Left renal pelvis (tissue), 4 donors: ENCODE measurements at places on chromosomes 7 and 10. TPM values are rescaled to one million over a fixed set of nuclear protein-coding genes. Genes with fewer than 3 reads are reported as not detected.
A peak's percentile ranks its signal among the peaks of the same experiment; 100 is the strongest.

DNA sequence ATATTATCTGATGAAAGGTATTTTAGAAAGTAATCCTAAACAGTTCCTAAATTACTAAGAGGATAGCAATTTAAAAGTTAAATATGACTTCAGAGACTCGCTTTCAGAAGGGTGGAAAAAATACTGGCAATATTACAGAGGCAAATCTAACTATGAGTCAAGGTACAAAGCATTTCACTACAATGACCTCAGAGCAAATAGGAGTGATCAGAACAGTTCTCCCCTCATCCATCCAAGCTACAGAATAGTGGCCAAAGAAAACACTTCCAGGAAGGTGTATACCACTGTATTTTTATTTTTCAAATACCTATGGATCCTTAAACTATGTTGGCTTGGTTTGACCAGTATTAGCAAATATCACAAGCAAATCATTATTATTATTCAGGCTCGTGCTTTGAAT lies 112.8 kb upstream of the ODAD2 start:
- no peak for DNase-seq

DNA sequence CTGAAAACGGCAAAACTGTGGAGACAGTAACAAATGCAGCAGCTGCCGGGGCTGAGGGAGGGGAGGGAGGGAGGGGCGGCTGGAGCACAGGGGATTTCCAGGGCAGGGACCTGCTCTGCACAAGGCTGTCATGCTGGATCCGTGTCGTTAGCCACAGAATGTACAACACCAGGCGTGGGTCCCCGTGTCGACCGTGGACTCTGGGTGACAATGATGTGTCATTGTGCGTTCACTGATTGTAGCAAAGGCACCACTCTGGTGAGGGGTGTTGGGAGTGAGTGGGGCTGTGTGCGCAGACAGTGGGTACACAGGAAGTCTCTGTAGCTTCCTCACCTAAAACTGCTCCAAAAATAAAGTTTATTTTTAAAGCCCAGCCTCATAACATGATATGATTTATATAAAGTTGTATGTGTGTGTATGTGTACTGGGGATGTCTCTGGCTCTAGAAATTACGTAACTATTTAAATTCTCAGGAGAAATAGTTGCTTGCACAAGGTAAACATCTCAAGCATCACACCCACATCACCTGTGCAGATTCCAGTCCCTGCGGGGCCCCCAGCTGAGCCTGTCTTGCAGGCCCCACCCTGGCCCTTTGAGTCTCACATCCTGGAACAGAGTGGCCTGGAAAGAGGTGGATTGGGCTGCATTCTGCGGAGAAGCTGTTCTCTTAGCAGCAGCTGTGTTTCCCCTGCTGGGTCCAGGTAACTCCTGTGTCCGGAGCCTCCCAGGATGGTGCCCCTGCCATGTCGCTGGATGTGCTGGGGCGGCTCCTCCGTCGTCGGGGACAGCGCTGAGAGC lies 135.7 kb downstream of the DYNC2I1 start:
- no peak for DNase-seq

DNA sequence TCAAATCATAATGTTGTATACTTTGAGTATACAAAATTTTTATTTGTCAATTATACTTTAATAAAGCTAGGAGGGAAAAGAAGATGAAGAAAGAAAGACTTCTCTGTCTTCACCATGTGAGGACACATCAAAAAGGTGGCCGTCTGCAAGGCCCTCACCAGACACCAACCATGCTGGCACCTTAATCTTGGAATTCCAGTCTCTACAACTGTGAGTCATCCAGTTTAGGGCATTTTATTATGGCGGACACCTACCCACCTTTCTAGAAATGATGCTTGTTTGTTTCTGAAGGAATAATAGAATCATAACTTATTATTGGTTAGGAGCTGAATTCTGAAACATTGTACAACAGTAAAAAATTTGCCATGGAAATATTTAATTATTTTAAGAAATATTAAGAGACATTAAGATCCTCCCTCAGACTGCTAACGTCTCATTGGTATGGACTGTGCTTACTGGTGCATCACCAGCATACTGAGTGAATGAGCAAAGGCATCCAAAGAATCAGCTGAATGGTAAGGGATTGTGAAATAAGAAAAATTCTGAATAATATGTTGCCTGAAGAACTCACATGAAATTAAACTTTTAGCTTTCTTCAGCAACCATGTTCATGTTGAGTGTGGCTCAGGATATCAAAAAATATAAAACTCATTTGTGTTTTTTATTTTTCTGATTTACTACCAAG lies 536.6 kb downstream of the HTR7 start:
- DNase-seq, result no peak

DNA sequence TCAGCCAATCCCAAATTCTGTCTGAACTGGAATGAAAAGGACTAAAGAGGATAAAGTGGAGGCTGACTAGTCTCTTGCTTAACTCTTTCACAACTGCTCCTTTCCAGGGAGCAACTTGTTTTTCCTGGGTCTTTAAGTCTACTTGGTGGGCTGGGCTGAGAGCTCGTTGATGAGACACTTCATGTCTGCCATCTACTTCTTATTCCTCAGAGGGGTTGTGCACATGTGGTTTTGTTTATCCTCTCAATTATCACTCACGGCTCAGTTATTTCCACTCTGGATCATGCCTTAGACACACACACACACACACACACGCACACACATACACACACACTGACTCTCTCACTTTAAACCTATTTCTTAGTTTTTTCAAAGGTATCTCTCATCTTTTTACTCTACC lies 298.6 kb upstream of the MTPN start:
- DNase-seq, result no peak

- DNase-seq, result no peak
Measured at GRCh38 chr7:151625606-151626005, 105.9 kb upstream of the RHEB start.

GRCh38 chr10:129895811-129896135 lies 68.3 kb downstream of the EBF3 start:
- no peak for DNase-seq

DNA sequence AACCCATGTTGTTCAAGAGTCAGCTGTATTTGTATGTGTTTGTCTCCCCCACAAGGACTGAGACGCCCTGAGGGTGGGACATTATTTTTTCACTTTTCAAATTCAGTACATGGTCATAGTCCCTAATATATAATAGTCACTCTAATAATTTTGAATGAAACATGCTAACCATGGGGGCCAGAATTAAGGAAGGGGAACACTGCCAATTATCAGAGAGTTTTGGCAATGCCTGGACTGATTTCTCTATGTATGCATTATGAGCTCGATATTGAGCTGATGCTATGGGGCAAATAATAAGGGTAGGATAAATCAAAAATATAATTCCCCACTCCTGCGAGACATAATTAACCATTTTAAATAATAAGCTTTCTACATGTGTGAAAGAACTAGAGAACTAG lies 87.4 kb downstream of the CPED1 start:
- no peak for DNase-seq

- DNase-seq, result no peak
Measured at GRCh38 chr10:92886334-92886961, 38.1 kb downstream of the EXOC6 start.

- DNase-seq, result no peak
Measured at GRCh38 chr10:53463539-53463938, 691.0 kb upstream of the MBL2 start.

DNA sequence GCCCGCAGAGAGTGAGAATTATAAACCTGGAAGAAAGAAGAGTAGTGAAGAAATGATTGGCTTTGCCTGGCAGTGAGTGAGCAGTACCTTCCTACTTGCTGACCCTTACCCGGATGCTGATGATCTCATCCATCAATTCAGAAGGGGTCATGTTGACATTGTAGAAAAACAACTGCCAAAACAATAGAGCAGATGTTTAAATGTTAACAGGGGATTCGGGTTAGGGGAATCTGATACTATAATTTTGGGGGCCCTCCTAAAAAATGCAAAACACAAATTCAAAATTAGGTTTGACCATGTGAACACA lies 78.1 kb downstream of the MYOF start:
- DNase-seq, result no peak

DNA sequence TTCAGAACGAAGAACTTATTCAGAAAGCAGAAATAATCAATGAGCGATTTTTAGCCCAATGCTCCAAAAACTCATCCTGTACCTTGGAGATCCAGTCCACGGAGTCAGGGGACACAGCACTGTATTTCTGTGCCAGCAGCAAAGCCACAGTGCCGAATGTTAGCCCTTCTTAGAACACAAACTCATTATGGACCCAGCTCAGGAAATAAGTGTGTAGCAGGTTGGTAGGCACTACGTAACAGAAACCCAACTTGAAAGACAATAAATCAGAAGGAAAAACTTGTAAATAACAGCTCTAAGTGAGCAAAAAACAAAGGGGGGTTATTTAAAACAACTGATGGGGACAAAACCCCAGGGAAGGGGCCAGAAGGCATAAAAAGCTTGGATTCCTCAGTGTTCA lies 112.0 kb upstream of the PRSS1 start:
- no peak for DNase-seq

DNA sequence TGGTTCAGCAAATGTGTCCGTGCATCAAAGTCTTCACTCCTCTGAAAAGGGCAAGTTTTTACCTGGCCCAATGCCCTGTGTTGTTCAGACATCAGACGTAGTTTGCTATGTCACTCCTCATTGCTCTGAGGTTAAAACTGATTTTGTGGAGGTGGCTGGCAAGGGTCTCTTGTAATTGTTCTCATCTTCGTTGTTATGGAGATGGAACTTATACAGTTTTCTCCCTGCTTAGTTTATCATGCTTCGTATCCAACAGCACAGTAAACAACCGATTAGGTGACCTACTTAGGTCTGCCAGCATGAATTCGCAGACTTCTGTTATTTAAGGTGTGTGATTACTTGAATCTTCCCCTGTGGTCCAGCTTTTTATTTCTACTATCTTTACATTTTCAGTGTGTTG lies 274.1 kb upstream of the SMIM30 start:
- DNase-seq, result no peak

DNA sequence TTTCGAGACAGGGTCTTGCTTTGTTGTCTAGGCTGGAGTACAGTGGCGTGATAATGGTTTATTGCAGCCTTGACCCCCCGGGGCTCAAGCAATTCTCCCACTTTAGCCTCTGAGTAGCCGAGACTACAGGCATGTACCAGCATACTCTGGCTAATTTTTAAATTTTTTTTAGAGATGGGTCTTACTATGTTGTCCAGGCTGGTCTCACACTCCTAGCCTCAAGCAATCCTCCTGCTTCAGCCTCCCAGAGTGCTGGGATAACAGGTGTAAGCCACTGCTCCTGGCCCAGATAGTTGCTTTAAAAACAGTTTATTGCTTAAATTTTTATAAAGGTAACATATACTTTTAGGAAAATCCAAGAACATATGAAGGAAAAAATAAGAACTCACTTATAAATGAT lies 26.3 kb downstream of the NEURL1 start:
- no peak for DNase-seq

- peak; percentile 71 for DNase-seq
Measured at GRCh38 chr10:7525314-7526016, 114.6 kb upstream of the SFMBT2 start.

- DNase-seq, result peak; percentile 46
Measured at GRCh38 chr10:121886997-121887622, 40.7 kb downstream of the ATE1 start.

- DNase-seq, result no peak
Measured at GRCh38 chr7:2289111-2289586, 25.1 kb downstream of the SNX8 start.

- DNase-seq, result no peak
Measured at GRCh38 chr7:22296916-22297315, 60.0 kb downstream of the RAPGEF5 start.

- no peak for DNase-seq
Measured at GRCh38 chr7:45563941-45564461, 10.2 kb upstream of the ADCY1 start.

- no peak for DNase-seq
Measured at GRCh38 chr7:130887182-130887956, 153.4 kb upstream of the KLF14 start.

- DNase-seq, result no peak
Measured at GRCh38 chr10:49187950-49188761, at the start of gene TMEM273. TSS of gene TMEM273 (minus strand) at chr10:49188391. CDS start at chr10:49188336, 55 bp downstream.

GRCh38 chr10:27285093-27285492 lies 44.5 kb upstream of the ACBD5 start:
- DNase-seq, result no peak

DNA sequence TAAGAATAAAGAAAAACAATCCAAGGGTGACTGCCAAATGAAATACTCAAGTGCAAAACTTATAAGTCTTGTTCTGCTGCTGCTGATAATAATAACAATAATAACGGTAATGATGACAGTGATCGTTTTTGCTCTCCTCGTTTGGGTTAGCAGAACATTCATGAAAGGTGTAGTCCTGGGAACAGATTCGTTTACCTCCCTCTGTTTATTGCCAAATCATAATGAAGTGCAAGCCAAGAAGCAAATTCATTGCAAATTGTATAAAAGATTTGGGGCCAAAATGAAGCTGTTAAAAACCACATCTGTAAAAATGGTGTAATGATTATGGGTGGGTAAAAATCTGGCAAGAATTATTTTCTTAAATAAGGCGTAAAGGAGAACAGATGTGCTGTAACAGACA lies 587.2 kb upstream of the MKI67 start:
- no peak for DNase-seq

DNA sequence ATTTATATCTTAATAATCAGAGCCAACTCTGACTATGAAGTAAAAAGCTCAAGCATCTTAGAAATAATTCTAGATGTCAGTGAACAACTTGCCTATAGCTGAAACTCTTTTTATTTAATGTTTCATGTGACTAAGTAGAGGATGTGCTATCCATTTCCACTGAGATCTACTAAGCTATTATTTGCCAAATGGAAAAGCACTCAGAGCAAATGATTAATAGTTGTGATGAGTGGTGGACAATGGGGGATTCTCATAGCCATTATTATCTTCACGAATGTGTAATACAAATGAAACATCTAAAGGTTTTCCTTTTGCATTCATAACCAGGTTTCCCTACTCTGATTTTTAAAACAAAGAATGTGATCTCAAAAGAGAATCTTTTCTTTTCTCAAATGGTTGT lies 126.6 kb upstream of the GNAI1 start:
- DNase-seq, result no peak

DNA sequence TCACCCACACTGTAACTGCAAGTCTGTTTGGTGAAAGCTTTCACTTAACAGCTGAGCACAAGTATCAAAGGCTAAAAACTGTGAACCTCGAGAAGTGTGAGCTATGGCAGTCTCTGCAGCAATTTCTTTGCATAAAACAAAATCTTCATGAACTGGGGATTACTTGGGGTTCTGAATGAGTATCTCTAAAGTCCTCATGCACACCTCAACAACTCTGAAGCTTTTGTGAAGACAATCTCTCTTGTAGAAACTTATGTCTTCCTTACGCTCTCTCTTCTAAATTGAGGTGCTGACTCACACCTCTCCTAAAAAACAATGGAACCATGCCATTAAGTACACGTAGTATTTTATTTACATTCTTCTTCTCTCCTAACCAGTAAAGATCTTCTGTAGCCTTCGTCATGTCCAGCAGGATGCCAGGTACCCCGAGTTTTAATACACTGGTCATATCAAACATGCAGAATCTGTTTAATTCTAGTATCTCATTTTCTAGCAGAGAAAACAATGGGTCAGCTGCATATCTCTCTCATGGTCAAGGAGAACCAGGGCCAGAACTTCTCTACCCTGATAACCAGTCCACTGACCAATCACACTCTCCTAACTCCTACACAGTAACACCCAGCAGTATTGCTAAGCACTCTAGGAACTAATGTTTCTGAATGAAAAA lies 76.9 kb downstream of the UBE2H start:
- DNase-seq, result no peak

The C7orf57 gene
- 0.89 TPM for polyA plus RNA-seq

The ANKRD22 gene
- 0.37 TPM for polyA plus RNA-seq

The CYP26A1 gene
- 0.37 TPM for polyA plus RNA-seq

The CDNF gene
- 2.4 TPM for polyA plus RNA-seq

The PLXDC2 gene
- polyA plus RNA-seq, result 45.3 TPM

The C10orf95 gene
- polyA plus RNA-seq, result not detected
